Thyroid gland (tissue), 4 donors: ENCODE measurements at places on chromosomes 7 and 10. TPM values are rescaled to one million over a fixed set of nuclear protein-coding genes. Genes with fewer than 3 reads are reported as not detected.
A peak's percentile ranks its signal among the peaks of the same experiment; 100 is the strongest.

GRCh38 chr7:132045002-132045401 is 488.6 kb upstream of the PODXL start:
- DNase-seq: no peak

DNA sequence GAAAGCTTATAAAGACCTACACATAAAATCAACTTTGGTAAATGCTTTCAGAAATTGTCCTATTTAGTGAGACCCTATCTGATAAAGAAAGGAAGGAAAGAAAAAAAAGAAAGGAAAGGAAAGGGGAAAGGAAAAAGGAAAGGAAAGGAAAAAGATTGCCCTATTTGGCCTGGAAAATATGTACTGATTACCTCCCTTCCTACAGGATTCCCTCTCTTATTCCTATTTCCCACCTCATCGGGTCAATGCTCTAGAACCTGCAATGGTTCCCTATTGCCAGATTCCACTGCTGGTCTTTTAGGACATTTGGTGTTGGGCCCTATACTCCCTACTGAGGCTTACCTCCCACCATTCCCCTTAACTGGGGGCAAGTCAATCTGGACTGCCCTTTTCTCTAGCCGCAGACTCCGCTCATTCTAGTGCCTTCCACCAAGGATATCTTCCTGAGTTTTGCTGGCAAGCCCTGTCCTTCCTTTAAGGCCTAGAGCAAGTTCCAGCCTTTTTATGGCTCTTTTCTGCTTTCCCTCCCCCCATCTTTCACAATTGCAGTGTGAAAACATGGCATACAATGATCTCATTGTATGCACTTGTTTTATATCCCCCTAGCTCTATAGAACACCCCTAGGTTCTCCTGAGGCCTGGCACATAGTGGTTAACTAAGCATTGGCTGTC is 4.4 kb downstream of the DDIT4 start:
- DNase-seq: no peak

GRCh38 chr10:85642421-85643170 is 724.0 kb downstream of the GRID1 start:
- DNase-seq: peak; percentile 74

DNA sequence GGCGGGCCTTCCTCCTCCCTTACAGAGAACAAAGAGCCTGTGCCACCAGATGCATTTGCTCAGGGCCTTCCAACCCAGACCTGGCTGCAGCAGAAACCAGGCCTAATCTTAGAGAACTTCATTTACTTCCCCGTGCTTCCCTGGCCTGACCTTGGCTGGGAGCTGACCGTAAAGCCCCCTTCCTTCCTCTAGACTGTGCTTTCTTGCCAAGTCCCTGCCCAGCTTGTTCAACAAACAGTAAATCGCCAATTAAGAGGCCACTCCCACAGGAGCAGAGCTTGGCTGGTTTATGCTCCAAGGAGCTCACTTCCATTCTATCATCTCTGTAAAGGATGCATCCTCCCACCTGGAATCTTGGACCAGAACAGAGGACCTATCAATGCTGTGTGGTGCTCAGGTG is 110.9 kb downstream of the COL13A1 start:
- peak; percentile 44 for DNase-seq

The TMEM196 gene
- total RNA-seq: not detected

The MYOF gene
- total RNA-seq: 72.3 TPM

The GRIFIN gene
- not detected for total RNA-seq

The CDHR1 gene
- total RNA-seq: not detected

The C10orf53 gene
- not detected for total RNA-seq

The PRTFDC1 gene
- 6.9 TPM for total RNA-seq
